ENCODE measurements at places on chromosomes 4 and X. TPM values are rescaled to one million over a fixed set of nuclear protein-coding genes. Genes with fewer than 3 reads are reported as not detected.

The HPSE gene
- 5.7 TPM for total RNA-seq

The CSN1S1 gene
- not detected for total RNA-seq

The NAP1L3 gene
- total RNA-seq: 1.9 TPM

The TEC gene
- total RNA-seq: 2.9 TPM

The PLAC1 gene
- 1.7 TPM for total RNA-seq

The DMD gene
- total RNA-seq: 12.9 TPM

The PF4V1 gene
- not detected for total RNA-seq

The PTCHD1 gene
- total RNA-seq: 0.03 TPM

The STX18 gene
- total RNA-seq: 29.2 TPM

The MAGEH1 gene
- 25.2 TPM for total RNA-seq

The ARHGAP36 gene
- not detected for total RNA-seq

The EDA2R gene
- 19.5 TPM for total RNA-seq

The NUDT10 gene
- 1.9 TPM for total RNA-seq

The DGKK gene
- total RNA-seq: not detected

The POF1B gene
- total RNA-seq: 0.21 TPM

The NR3C2 gene
- total RNA-seq: 0.67 TPM

The SLC6A14 gene
- not detected for total RNA-seq

The RADX gene
- total RNA-seq: 7.4 TPM

The RTL5 gene
- total RNA-seq: 0.29 TPM

The CFAP99 gene
- total RNA-seq: not detected

The IL9R gene
- not detected for total RNA-seq

The RELL1 gene
- total RNA-seq: 33.3 TPM

Measured in SK-MEL-5 (cell line).